ENCODE measurements at places on chromosomes 7 and 10. TPM values are rescaled to one million over a fixed set of nuclear protein-coding genes. Genes with fewer than 3 reads are reported as not detected.

DNA sequence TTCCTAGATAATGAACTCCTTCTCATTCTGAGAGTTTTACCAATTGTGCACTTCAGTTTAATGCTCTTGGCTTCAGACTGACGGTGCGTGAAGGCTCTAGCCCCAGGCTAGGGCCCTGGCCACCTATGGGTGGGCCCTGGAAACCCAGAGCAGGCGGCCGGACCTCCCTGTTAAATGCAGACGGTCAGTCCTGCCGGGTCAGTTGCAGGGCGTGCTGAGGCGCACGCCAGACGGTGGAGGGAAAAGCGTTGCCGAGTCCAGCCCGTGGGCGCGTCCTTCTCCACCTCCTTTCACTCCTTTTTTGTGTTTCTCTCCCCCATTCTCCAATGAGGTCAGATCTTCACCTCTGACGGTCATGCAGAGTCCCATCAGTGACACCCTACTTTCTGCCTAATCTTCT, 2.3 kb downstream of the DPYSL4 start:
- peaks cover 44% of the 10 kb centered on the region for H3K27me3 ChIP-seq
- no peaks in the 10 kb centered on the region for H3K36me3 ChIP-seq
- no peak for DNase-seq
- peaks cover 8% of the 10 kb centered on the region for H3K4me1 ChIP-seq

GRCh38 chr10:43689955-43690771, 41.5 kb upstream of the ZNF32 start:
- H3K4me1 ChIP-seq: peaks cover 3% of the 10 kb centered on the region
- H3K27me3 ChIP-seq: peaks cover 19% of the 10 kb centered on the region
- H3K4me3 ChIP-seq: peak overlapping the region; percentile 62
- H3K27ac ChIP-seq: no peak overlapping the region
- DNase-seq: no peak

GRCh38 chr7:152866125-152866524, 106.6 kb downstream of the ACTR3B start:
- H3K4me1 ChIP-seq: no peaks in the 10 kb centered on the region
- H3K27me3 ChIP-seq: no peaks in the 10 kb centered on the region
- no peak for DNase-seq
- no peaks in the 10 kb centered on the region for H3K36me3 ChIP-seq
- H3K4me3 ChIP-seq: no peak overlapping the region

GRCh38 chr7:98107313-98107721, 655 bp downstream of the LMTK2 start:
- DNase-seq: no peak
- H3K4me1 ChIP-seq: peaks cover 11% of the 10 kb centered on the region
- H3K27ac ChIP-seq: no peak overlapping the region
- peak overlapping the region; percentile 87 for H3K4me3 ChIP-seq
- H3K36me3 ChIP-seq: no peaks in the 10 kb centered on the region
- H3K27me3 ChIP-seq: no peaks in the 10 kb centered on the region

DNA sequence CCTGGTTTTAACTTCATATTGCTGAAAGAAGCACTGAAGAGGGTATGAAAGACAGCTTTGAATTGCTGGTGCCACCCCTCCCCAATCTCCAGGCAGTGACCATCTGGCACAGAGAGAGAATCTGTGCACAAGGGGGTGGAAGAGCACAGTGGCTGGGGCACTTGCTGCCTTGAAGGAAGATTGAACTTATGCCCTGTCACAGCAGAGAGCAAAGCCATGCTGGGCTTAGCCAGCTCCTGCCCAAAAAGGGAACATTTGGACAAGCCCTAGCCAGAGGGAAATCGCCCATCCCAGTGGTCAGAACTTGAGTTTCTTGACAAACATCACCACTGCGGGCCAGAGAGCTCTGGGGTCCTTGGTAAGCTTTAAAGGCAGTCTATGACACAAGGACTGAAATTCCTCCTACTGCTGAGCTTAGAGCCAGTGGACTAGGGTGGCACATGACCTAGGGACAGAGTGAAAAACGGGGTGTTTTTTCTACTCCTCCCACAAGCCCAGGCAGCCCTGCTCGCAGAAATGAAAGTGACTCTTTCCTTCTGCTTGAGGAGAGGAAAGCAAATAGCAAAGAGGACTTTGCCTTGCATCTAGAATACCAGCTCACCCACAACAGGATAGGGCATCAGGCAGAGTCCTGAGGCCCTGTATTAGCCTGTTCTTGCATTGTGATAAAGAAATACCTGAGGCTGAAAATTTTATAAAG, 257.2 kb downstream of the CTNNA3 start:
- no peak overlapping the region for H3K27ac ChIP-seq
- H3K36me3 ChIP-seq: no peaks in the 10 kb centered on the region
- H3K4me1 ChIP-seq: no peaks in the 10 kb centered on the region
- no peaks in the 10 kb centered on the region for H3K27me3 ChIP-seq

DNA sequence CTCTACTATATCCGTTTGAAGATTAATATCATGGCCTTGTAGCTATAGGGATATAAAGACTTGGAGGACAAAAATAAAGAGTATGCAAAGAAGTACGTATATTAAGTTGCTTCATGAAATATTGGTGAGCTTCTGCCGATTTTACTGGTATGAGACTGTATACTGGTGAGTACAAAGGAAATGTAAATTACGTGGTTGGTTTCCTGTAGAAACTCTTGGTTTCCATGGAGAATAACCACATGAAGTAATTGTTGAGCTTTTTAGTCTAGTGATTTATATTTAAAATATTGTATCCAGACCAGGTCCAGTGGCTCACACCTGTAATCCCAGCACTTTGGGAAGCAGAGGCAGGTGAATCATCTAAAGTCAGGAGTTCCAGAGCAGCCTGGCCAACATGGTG, 32.2 kb upstream of the GLI3 start:
- H3K36me3 ChIP-seq: no peaks in the 10 kb centered on the region
- H3K4me1 ChIP-seq: no peaks in the 10 kb centered on the region
- no peaks in the 10 kb centered on the region for H3K27me3 ChIP-seq
- no peak for DNase-seq

- no peaks in the 10 kb centered on the region for H3K36me3 ChIP-seq
- no peaks in the 10 kb centered on the region for H3K27me3 ChIP-seq
- no peak overlapping the region for H3K27ac ChIP-seq
- no peak overlapping the region for H3K4me3 ChIP-seq
- no peaks in the 10 kb centered on the region for H3K4me1 ChIP-seq
Measured at GRCh38 chr7:24214670-24215069, 69.3 kb upstream of the NPY start.

DNA sequence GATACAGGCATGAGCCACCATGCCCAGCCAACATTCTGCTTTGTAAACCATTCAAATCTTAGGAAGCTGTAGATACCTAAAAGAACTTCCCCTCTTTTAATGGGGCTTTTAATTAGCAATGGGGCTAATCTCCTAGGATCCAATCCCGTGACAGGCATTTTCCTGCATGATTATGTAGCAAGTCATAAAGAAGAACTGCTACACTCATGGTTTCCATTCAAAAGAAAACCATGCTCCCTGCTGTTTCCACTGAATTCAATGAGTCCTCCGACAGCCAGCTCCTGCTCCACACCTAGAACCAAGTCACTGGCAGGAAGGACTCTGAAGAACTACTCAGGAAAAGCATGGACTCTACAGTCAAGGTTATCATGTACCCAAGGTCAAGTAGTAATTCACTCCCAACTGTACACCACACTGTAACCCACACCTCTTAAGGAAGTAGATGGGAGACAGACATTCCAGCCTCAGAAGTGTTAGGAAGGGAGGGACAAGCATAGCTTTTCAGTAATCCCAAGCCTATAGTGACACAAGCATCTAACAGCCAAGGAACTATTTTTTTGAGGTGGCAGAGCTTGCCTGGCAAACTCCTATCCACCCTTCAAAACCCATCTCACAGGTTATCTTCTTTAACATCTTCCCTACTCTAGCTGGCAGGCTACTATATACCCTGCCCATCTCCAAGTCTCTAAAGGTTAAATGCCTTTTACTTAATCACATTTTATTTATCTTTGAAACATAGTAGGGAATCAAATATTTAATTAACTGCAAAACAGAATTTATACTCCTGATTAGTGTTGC, 47.5 kb downstream of the CTBP2 start:
- H3K36me3 ChIP-seq: peaks cover 51% of the 10 kb centered on the region
- H3K4me3 ChIP-seq: no peak overlapping the region
- no peak for DNase-seq

PSD gene
- 5.6 TPM for total RNA-seq

PCLO gene
- 3.2 TPM for total RNA-seq

Measured in H1 (cell line).